EL (cell line): ENCODE measurements at places on chromosomes 16 and 17.

DNA sequence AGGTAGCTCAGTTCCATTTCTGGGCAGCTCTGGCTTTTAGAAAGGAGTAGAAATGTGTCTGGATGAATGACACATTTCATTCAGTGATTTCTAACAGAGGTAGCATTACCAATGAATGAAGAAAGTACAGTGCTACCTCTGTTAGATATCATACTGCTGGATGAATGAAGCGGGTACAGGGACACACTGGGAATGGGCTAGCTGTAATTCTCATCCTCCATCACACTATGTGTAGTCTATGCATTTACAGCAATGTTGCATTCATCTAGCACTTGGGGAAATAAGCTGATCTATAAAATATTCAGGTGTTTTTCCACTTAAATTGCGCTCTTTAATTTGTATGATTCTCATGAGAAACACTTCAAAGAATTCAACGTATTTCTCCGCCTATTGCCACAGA lies 158.3 kb upstream of the IRX5 start:
- no peak for DNase-seq

GRCh38 chr17:10631048-10631700 lies 25.9 kb downstream of the MYH3 start:
- DNase-seq: peak; percentile 40

- no peak for DNase-seq
Measured at GRCh38 chr17:14204084-14204483, 32.6 kb downstream of the CDRT15 start.

DNA sequence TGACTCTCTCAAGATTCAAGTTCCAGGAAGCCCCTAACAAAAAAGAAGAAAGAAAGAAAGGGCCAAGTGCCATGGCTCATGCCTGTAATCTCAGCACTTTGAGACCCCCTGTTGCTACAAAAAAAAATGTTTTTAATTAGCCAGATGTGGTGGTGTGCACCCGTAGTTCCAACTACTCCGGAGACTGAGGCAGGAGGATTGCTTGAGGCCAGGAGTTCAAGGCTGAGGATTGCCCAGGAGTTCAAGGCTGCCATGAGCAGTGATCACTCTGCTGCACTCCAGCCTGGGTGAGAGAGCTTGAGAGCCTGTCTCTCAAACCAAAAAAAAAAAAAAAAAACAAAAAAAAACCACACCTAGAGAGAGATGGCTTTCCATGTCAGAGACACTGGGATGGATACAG lies 18.8 kb downstream of the TLE7 start:
- DNase-seq: no peak

DNA sequence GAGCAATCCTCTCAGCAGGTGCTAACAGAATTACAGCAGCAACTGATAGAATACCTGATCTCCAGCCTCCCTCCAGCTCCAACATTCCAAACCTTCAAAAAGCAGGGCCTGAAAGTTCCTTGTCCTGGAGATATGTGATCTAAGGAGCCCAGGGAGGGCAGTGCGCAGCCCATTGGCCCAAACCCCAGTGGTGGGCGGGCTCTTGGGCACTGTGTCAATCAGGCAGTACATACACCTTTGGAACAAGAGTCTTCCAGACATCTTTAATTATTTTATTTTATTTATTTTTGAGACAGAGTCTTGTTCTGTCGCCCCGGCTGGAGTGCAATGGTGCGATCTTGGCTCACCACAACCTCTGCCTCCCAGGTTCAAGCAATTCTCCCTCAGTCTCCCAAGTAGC lies 24.2 kb downstream of the SLC12A3 start:
- no peak for DNase-seq

- no peak for DNase-seq
Measured at GRCh38 chr16:88746506-88746905, 38.5 kb downstream of the PIEZO1 start.

DNA sequence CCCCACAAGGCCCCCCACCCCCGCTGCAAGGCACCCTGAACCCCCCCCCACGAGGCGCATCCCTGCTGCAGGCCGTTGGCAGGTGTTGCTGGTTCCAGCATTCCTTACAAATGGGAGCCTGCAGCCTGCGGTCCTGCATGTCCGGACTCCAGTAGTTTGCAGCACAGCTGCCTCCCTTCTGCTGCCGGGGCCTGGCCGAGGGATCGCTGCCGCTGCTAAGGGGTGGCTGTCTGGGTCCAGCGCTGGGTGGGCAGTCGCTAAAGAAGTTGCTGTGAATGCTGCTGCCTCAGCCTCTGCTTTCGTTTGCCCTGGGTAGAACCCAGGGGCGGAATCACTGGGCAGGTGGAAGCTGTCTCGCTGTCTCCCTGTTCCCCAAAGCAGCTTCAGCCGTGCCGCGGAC lies 11.8 kb downstream of the UTS2R start:
- no peak for DNase-seq
